Posterior cingulate gyrus (tissue), 11 donors: ENCODE measurements at places on chromosomes 3 and 15.

DNA sequence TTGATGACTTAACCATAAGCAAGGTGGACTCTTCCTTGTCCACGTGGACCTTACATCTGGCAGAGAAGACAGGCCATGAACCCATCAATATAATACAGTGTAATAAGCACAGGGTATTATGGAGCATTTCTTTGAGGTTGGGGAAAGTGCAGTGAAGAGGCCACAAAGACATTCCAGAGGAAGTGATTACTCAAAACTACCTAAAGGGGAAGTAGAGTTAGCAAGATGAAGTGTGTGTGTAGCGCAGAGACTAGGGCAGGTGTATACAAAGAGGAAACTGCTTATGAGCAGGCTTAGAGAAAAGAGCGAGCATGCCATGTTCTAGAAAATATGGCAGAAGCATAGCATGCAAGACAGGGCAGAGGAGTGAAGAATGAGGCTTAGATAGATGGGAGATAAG, 17.9 kb downstream of the CP start:
- no peak for DNase-seq

- DNase-seq = no peak
Measured at GRCh38 chr3:122563717-122564025, 429 bp downstream of the PARP9 start.

DNA sequence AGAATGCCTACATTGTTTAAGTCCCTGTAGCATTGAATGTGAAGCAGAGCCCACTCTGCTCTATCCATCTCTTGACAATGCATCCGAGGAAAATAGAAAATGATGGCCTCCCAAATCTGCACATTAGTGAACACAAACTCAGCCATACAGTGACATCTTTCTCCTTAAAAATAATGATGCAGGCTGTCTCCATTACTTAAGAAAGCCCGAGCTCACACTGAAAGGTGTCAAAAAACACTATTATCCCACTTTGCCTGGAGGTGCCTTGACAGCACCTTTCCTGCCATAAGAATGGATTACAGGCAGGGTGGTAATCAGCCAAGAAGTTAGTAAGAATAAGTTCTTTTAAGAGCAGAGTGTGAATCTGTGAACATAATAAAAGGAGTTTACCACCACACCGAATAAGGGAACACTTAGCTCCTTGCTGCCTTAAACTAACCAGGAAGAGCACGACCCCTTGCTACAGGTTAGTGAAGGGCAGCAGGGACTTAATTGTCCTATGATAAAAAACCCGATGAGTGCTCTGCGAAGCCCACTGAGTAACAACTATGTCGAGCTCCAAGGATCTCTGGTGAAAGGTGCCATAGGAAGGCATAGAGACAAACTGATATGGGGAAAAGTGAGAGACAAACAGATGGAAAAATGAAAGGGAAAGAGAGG, 123.2 kb upstream of the TUSC7 start:
- no peak for DNase-seq

- DNase-seq = no peak
Measured at GRCh38 chr15:43955140-43955539, 128.3 kb downstream of the WDR76 start.

DNA sequence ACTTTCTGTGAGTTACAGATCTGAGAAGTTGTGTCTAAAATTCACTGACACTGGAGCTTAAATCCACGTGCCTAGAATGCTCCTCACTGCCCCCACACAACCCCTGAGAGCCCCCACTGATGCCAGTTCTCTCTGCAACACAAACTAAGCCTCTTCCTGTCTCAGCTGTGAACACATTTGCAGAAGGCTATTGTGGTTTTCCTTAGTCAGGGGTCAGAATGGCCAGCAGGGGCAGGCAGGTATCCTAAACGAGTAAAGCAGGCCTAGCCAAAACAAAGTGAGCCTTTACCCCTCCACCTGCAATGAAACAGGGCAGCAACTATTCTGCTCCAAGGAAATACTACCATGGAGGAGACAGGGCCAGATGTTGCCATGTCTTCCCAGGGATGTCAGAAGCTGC, 78.6 kb downstream of the FHIT start:
- DNase-seq = no peak

- DNase-seq = peak; percentile 25
Measured at GRCh38 chr3:171028025-171028778, 1.7 kb upstream of the SLC2A2 start.

GRCh38 chr15:32956006-32956405, 238.2 kb downstream of the GREM1 start:
- DNase-seq = no peak

- no peak for DNase-seq
Measured at GRCh38 chr3:128316481-128316891, 150.2 kb downstream of the DNAJB8 start.

GRCh38 chr15:81069356-81069755, 64.7 kb upstream of the CFAP161 start:
- DNase-seq = no peak

DNA sequence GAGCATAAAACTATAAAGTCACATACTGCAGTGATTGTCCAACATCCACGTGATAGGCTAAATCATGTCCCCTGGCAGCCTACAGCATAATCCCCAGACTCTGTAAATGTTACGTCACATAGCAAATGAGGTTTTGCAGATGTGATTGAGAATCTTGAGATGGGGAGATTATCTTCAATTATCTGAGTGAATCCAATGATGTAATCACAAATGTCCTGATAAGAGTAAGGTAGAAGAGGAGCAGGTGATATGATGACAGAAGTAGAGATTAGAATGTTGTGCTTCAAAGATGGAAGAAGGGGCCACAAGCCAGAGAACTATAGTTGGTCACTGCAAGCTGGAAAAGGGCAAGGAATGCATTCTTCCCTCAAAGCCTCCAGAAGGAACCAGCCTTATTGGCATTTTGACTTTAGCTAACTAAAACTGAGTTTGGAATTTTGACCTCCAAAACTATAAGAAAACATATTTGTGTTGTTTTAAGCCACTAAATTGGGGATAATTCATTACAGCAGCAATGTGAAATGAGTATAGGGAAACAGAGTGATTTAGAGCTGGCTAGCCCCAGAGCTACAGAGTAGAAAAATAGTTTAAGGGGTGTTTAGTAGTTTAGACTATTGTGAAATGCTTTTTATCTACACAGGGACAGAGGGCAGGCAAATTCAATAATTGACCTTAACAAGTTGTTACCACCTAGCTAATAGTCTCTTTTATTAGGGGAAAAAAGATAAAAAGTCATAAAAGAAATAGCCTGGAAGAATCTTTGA, 15.2 kb downstream of the SLC2A2 start:
- no peak for DNase-seq

- DNase-seq = no peak
Measured at GRCh38 chr3:189262746-189263145, 91.0 kb downstream of the TPRG1 start.

DNA sequence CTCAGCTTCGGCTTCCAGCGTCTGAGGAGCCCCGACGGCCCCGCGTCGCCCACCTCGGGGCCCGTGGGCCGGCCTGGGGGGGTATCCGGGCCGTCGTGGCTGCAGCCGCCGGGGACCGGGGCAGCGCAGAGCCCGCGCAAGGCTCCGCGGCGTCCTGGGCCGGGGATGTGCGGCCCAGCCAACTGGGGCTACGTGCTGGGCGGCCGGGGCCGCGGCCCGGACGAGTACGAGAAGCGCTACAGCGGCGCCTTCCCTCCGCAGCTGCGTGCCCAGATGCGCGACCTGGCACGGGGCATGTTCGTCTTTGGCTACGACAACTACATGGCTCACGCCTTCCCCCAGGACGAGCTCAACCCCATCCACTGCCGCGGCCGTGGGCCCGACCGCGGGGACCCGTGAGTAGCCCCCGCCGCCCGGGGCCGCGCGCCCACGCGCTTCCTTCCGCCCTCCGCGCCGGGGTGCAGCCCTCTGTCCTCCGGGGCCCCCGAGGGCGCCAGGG, 462 bp downstream of the EDEM1 start:
- no peak for DNase-seq

DNA sequence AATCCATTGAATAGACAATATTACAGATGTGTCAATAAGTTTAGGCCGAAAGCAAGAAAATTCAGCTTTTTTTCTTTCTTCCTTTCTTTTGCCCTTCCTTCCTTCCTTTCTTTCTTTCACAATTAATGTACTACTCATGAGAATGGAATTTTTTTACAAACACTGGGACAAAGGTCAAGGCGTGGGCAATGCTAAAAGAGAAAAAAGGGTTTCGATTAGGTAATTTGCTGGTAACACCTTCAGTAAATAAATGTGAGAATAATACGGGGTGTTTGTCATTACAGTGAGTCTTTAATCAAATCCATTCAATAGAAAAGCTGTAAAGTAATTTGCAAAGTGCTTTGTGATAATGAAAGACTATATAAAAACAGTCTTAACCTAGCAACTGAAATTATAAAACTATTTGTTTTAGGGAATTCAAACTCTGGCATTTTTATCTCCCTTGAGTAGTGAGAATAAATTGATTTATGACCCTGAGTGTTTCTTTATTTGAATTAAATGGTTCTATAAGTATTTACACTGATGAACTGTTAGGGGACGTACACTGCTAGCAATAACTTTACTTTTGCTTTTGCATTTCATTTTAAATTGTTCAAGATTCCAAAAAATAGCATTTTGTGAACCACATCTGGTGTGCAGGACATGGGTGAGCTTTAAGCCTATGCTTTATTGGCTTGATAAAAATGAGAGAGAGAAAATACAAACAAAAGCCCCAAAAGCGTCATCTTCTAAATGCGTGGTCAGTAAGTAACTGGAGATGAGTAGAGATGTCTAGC, 104.2 kb upstream of the THRB start:
- DNase-seq = no peak

- DNase-seq = no peak
Measured at GRCh38 chr3:57048052-57048671, 12.3 kb upstream of the SPATA12 start.

GRCh38 chr15:92395098-92395635, 1.5 kb downstream of the ST8SIA2 start:
- DNase-seq = no peak

DNA sequence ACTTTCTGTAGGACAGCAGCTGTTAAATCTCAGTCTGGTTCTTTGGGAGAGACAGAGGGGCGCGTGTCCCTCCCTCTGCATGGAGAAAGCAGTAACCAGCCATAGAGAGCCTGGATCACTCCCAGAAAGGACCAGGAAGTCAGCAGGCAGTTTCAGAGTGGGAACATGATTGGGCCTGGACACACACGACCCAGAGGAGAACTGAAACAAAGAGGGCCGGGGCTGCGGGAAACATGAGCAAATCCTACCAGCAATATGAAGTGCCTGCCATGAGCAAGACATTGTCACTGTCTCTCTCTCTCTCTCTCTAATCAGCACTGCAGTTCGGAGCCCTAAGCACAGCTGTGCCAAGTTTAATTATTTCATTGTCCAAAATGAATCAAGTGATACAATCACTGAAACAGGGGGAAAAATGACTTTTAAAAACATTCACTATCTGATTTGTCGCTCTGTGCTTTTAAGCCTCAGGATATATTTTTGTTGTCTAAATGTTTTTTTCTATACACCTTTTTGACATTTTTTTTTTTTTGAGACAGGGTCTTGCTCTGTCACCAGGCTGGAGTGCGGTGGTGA, 17.6 kb downstream of the MUC13 start:
- no peak for DNase-seq

GRCh38 chr3:124635169-124635539, 95.1 kb upstream of the UMPS start:
- no peak for DNase-seq

DNA sequence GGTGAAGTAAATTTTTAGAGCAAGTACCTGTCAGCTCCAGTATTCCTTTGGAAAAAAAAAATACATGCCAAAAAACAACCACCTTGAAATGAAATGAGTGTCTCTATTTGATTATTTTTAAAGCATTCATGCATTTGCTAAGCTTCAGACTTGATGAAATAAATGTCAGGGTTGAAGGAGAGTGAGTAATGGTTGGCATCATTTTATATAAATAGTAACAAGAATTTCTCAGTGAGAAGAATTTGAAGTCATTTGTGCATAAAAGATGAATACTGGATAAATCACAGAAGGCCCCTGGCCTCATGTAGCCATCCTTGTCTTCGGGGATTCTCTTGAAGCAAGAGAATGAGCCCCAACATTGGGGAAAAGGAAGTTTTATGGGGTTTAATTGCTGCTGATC, 318.4 kb downstream of the LPP start:
- DNase-seq = no peak

DNA sequence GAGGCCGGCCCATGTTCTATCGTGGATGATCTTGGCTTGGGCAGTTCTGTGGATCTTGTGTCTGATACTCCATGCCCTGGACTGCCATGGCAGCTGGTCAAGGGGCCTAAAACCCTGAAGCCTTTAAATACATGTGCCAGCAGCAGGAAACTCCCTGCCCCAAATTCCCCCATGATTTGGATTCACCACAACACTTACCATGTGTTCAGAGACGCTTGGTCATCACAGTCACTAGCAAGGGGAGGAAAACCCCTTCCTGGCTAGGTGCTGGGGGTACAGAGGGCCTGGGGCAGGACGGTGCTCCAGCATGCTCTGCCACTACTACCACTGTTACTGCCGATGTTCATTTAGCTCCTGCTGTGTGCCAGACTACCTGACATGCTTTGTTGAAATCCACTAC, 94.4 kb downstream of the DNAJB8 start:
- DNase-seq = no peak

GRCh38 chr3:188097791-188098190, 56.2 kb upstream of the LPP start:
- no peak for DNase-seq
